ENCODE measurements at places on chromosomes 5 and 9.

GRCh38 chr9:90854637-90855175, 53.1 kb downstream of the SYK start:
- no peak for DNase-seq

DNA sequence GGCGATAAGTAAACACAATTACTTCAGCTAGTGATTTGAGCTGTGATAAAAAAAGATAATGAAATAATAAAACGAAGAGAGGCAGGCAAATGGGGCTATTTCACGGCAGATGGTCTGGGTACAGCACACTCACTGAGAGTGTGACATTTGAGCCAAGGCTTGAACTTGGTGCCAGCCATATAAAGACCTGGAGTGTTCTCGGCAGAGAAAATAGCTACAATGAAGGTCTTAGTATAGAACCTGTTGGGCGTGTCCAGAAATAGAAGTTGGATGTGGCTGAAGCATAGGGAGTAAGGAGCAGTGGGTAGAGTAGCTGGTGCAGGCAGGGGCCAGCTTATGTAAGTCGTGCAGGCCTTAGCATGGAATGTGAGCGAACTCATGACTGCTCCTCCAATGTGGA, 660.3 kb upstream of the WWC1 start:
- DNase-seq = no peak

GRCh38 chr5:87717761-87718160, 305.0 kb upstream of the CCNH start:
- no peak for DNase-seq

DNA sequence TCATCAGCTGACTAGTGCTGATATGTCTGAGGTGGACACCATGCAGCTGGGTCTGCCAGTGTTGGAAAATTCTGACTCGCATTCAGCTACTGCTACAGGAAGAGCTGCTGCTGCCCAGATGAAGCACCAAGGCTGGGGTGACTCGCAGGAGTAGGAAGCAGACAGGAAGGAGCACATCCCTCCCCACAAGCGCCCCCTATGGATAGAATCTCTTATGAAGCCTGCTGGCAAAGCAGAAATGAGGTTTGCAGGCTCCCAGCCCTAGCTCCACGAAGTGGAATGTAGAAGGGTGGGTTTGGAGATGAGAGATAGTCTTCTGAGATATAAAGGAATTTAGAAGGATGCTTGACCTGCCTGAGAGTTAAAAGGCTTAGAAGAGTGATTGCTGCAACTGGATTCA, 443.0 kb downstream of the ACTL7B start:
- DNase-seq = no peak

DNA sequence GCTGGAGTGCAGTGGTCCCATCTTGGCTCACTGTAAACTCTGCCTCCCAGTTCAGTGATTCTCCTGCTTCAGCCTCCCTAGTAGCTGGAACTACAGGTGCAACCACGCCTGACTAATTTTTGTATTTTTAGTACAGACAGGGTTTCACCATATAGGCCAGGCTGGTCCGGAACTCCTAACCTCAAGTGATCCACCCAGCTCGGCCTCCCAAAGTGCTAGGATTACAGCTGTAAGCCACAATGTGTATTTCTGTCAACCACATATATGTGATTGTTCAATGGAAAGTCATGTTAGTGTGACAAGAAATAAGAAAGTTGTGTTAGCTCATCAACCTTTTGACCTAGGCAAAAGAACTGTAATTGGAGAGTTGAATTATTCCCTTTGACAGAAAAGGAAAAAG, 677.1 kb upstream of the CHD1 start:
- no peak for DNase-seq

DNA sequence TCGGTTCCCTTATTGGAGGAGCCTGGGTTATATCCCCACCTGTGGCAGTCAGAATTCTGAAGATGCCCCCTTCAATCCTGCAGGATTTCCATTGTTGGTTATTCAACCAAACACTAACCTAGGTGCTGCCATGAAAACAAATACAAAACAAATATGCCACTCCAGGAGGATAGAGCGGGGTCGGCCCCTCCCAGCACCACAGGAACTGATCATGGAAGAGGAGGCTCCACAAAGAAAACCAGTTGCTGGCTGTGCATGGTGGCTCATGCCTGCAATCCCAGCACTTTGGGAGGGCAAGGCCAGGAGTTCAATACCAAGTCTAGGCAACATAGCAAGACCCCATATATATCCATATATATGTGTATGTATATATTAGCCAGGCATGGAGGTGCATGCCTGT, 13.2 kb upstream of the ADGRD2 start:
- no peak for DNase-seq

DNA sequence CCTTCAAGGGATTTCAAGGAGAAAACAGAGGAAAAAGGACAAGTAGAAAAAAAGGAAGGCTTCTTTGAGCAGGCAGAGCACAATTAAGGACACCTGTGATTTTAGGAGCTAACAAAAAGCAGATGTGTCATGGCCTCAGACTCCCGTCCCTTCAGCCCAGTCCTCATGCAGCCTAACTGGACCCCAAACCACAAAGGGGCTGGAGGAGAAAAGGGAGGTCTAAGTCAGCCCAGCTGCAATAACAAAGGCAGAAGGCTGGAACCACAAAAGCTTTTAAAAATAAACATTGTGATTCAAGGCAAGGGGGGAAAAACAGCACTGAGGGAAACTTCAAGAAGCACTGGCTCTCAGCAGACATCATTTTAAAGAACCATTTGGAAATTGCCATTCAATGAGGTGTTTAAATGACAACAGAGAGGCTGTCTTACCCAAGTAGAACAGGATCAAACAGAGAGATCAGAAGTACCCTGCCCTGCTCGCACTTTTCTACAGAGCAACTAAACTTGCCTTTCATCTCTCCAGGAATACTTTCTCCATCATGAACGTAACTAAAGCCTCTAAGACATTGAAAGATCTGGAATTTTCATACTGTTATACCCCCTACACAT, 89.3 kb downstream of the SEMA5A start:
- no peak for DNase-seq

- no peak for DNase-seq
Observed at GRCh38 chr9:107044872-107045271, 181.9 kb downstream of the ZNF462 start.

GRCh38 chr5:143552680-143553079, 149.2 kb upstream of the NR3C1 start:
- no peak for DNase-seq

DNA sequence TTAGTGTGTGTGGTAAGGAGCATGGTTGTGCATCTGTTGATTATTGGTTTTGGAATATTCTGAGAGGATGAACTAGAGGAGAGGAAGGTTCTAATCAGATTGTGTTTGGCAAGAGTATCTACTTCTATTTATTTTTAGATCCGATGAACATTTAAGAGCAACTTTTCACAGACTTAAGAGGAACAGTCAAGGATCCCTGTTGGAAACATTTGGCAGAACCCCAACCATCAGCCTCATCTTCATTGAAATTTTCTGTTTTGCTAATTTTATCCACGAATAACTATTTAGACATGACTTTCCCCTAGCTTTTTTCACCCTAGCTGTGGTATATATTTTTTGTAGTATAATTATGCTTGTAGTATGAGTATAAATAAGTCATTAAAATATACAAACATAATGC, 868.5 kb downstream of the MAT2B start:
- no peak for DNase-seq
